ENCODE measurements at places on chromosomes 5 and 9.

- DNase-seq = no peak
Measured at GRCh38 chr9:8809741-8810140, 1010.2 kb upstream of the DMAC1 start.

- peak; percentile 85 for DNase-seq
Measured at GRCh38 chr5:59813761-59814536, 79.6 kb downstream of the PDE4D start.

DNA sequence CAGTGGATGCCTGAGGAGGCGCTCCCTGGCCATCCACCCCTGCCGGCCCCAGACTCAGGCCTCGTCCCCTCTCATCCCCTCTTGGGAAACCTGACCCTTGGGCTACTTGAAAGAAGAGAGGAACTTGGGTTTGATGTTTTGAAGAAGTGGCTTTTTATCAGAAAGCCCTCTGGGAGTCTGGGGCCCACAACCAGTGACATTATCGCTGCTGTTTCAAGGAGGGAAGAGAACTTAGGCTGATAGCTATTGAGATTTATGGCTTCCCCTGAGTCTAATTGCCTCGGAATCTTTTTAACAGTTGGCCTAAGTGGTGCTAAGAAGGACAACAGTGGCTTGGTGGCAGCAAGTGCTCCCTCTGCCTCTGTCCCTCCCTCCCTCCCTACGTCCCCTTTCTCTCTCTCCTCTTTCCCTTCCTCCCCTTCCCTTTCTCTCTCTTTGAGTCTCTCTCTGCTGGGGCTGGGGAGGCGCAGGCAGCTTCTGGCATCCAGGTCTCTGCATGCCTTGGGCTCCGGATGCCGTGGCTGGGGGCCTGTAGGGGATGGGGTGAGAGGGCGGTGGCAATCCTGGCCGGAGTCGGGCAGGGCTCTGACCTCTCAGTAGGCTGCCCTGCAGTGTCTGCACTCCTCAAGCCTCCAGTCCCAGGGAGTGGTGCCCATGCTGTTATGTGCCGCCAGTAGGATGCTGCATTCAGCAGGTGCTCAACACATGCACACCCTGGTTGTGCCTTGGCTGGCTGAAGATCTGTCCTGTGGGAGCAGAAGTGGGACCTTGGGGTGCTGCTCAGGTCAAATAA is 49.6 kb upstream of the RXRA start:
- DNase-seq = no peak

GRCh38 chr5:88819301-88819999 is 63.5 kb downstream of the MEF2C start:
- no peak for DNase-seq

DNA sequence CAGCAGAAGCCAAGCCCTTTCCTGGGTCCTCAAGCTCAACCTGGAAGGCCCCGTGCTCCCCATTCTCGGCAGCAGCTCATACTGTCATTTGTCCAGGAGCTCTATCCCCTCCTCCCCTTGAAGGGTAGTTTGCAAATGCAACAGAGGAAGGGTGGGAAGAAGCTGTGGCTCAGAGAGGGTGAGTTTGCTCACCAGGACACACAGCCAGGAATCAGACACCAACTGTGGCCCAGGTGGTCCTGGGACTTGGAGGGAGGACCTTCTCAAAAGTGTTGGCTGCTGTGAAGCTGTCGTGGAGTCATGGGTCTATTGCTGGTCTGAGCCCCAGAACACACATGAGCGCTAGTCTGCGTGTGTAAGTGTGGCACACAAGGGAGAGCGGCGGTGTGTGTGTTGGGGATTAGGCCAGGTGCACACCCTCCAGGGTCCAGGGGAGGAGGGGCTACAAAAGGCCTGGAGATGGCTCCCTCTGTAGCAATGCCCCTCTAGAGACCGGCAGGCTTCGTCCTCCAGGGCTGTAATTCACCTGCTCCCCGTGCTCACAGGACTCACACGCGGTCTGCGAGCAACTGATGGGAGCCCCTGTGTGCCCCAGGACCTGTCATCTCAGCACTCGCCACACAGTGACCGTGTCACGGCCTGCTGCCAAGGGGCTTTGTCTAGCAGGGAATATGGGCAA is 8.2 kb upstream of the RPS14 start:
- no peak for DNase-seq

DNA sequence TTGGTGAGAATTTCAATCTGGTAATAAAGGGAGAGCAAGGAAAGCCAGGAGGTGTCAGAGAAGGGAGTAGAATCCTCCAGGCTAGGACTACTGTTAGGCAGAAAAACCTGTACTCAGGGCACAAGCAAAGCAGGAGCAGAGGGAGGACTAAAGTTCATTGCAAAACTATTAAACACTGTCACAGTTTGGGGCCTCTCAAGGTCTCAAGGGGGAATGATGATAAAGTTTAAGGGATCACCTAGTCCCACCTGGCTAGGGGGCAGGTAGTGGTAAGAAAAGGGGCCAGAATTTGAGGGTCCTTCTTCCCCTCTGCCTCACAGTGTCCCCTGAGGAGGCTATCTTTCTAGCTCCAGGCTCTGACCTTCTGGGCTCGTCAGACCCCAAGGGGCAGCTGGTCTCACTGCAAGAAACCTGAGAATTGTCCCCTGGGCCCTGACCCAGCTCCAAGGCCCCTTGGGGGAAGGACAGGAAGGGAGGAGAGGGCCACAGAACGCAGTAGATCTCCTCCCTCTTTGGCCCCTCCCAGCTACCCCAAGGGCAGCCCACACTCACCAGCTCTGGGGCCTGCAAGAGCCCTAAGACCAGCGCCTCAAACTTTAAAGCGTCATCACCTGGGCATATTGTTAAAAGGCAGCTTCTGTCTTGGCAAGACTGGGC is 974 bp downstream of the CCDC69 start:
- DNase-seq = no peak

DNA sequence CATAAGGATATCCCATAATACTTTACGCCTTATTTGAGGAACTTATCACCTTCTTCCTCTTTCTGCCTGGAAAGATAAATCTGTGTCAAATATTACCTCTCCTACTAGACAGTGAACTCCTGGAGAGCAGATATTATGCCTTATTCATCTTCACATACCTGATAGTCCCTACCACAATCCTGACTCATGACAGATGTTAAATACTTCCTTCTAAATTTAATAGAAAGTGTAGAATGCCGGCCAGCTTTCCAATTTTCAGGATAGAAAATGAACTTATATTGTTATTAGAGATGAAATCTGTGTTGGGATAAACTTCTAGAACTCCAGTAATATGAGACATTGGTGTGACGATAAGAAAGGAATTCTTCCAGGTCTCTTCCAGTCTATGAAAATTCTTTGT is 89.0 kb downstream of the GCNT4 start:
- no peak for DNase-seq

- no peak for DNase-seq
Measured at GRCh38 chr9:81777482-81777881, 88.1 kb upstream of the TLE1 start.

DNA sequence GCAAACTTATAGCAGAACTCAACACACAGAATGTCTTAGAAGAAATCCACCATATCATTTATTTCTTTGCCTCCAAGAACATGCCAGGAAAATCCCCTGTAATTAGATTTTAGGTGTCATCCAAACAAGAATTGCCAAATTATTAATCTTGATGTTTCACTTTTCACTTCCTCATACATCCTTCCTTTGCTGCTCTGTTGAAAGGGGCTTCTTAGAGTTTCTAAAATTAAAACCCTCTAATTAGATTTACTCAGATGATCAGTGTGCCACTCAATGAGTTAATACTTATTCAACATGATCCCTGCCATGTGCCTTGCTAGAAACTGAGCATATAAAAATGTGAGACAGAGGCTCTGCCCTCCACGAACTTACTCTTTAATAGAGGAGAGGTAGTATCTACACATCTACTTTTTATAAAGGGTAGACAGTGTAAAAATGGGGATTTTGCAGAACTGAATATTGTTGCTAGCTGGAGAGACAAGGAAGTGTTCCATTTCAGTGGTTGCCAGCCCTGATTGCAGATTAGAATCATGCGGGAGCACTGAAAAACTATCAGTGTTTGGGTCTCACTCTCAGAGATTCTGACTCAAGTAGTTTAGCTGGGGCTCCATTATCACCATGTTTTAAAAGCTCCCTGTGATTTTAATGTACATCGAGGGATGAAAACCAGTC is 498.4 kb downstream of the TLE4 start:
- no peak for DNase-seq

DNA sequence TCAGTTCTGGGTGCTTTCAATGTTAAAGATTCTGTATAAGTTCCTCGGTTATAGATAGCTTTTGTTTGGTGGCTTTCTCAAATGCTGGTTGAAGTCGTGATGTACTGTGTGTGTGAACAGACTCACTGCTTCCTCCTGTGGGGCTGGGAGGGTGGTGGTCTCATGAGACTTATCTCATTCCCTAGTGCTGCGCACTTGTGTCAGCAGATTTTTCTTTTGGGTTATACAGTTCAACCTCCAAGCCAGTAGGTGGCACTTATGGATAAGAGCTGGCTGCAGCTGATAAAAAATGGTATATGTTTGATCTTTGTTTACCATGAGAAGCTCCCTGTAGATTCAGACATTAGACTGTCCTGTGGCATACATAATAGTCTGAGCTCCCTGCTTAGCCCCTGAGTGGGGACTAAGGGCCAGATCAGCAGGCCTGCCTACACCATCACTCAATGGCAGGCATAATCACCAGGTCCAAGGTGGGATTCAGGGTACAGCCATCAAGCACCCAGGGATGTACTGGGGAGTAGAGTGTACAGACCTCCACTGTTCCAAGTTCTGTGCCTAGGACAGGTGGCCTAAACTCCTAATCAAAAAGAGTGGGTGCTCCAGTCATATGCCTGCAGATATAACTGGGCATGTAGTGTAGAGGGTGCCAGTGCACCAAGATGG is 174.2 kb downstream of the OXCT1 start:
- DNase-seq = peak; percentile 16

DNA sequence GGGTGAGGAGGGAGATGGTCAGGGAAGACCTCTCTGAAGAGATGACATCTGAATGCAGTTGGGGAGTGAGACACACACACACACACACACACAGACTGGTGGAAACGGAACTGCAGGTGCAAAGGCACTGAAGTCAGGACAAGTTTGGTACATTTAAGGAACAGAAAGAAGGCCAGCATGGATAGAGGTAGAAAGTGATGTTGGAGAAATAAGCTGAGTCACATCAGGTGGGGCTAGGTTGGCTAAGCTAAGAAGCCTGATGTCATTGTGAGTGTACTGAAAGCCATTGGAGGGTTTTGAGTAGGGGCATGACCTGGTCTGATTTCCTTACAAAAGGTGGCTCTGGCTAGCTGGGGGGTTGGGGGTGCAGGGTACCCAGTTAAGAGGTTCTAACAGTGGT is 3.1 kb downstream of the BSPRY start:
- DNase-seq = no peak

- DNase-seq = peak; percentile 39
Measured at GRCh38 chr9:32741706-32742105, 41.6 kb upstream of the TMEM215 start.

DNA sequence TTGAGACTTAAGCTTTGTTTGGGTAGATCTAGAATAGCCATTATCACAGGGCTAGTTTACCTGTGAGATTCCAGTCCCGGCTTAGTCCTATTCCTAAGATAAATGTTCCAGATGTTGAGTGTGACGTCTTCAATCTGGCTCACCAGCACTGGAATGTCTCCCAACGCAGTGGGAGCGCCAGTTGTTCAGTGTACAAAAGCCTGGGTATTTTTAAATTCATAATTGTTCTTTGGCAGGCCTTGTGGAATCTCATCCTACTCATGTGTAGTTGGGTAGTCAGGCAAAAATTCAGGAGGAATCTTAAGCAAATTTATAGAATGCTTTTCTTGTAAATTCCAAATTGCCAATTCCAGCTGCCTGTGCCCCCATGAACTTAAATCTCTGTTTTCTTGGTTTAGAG is 272.6 kb upstream of the KCNN2 start:
- DNase-seq = no peak

DNA sequence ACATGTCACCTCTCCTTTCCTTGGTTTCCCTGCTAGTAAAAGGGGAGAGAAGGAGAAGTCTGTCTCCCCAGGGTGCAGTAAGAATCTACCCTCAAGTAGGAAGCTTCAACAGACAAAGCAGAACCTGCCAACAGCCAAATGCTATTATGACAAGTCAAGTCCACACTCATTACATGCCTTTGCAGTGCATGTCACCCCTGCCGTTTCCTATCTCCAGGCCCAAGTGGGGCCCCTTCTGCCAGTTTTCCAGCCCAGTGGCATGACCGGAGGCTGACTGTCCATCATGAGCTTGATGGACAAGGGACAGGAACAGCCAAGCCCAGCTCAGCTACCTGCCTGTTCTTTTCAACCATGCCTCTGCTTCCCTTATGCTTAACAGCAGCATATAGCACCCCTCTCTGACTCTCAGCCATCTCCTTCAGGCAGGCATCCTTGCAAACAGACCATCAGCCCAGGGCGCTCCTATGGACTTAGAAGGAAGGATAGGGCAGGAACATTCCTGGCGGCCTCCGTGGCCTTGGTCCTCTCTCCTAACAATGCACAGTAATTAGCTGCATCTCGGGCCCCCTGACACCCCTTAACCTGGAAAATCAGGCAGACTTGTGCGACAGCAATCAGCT is 107.2 kb upstream of the RAD23B start:
- DNase-seq = no peak

DNA sequence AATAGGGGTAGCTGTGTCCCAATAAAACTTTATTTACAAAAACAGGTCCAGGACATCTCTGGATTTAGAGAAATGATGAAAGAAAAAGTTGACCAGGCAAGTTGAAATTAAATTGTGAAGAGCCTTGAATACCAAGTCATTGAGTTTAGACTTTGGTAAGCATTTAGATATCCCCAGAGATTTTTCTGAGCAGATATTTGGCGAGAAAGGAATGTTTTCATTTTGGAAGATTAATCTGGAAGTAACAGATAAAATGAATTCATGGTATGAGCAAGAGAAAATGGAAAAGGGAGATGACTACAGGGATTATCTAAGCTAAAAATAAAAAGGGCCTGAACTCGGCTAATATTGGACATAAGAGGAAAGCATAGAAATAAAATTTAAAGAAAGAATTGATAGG is 157.6 kb downstream of the ACTL7B start:
- no peak for DNase-seq

GRCh38 chr5:91123901-91124300 is 259.2 kb downstream of the ARRDC3 start:
- no peak for DNase-seq

GRCh38 chr5:120314191-120314590 is 149.9 kb upstream of the PRR16 start:
- DNase-seq = peak; percentile 25

GRCh38 chr5:151632524-151632923 is 41.4 kb upstream of the FAT2 start:
- DNase-seq = no peak

DNA sequence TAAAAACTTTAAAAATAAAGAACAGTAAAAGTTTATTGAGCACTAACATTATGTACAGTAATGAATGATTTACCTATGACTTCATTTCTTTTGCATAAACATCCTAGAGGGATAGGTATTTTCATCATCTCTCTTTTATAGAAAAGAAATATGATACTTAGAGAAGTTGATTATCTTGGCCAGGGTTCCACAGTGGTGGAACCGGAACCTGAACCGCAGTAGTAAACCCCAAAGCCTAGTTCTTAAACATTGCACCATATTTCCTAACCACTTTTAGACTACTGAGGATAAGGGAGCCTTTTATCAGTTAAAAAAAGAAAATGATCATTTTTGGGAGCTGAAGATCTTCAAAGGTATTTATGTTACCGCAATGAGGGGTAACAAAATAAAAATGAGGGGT is 205.7 kb upstream of the SGCD start:
- DNase-seq = peak; percentile 22

Measured in M059J (cell line).